ENCODE measurements at places on chromosomes 4 and X.

DNA sequence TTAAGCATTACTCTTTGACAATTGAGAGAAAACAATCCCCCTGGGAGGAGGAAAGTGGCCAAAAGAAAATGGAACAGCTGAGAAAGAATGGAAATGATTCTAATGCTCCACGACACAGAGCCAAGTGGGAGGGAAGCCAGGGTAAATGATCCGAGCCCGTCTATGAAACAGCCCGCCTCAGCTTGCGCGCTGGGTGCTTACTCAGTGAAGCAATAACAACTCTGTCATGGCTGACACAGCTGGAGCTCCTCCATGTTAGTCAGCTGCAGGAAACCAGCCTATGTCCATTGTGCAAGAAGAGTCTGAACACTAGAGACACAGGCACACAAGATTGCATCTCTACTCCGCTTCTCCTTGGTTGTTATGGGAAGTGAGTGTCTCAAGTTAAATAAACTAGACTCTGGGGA is 19.3 kb downstream of the NOA1 start:
- DNase-seq: no peak

DNA sequence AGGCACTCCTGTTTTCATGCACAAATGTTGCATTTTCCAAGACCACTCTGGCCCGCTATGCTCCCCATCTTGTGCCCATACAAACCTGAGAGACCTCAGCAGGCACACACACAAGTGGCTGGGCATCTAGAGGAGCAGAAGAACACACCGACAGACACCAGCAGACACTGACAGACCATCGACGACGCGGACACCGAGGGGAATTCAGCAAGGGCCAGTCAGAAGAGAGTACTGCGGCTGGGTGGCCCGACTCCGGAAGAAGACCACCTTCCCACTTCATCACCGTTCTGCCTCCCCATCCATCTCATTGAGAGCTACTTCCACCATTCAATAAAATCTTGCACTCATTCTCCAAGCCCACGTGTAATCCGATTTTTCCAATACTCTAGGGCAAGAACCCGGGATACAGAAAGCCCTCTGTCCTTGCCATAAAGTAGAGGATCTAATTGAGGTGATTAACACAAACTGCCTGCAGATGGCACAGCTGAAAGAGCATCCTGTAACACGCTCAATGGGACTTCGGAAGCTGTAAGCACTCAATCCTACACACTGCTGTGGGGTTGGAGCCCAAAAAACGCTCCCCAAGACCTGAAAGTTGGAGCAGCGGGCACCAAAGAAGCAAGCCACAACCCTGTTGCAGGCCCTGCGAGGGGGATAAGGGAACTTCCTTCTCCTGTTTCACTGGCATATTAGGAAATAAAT is 780.9 kb downstream of the ARAP2 start:
- DNase-seq: no peak

- no peak for DNase-seq
Observed at GRCh38 chrX:153410888-153411254, 401 bp upstream of the ZFP92 start.

- DNase-seq: no peak
Observed at GRCh38 chr4:89755220-89755619, 81.7 kb downstream of the SNCA start.

- DNase-seq: no peak
Observed at GRCh38 chr4:52915730-52916300, 53.7 kb downstream of the RASL11B start.

DNA sequence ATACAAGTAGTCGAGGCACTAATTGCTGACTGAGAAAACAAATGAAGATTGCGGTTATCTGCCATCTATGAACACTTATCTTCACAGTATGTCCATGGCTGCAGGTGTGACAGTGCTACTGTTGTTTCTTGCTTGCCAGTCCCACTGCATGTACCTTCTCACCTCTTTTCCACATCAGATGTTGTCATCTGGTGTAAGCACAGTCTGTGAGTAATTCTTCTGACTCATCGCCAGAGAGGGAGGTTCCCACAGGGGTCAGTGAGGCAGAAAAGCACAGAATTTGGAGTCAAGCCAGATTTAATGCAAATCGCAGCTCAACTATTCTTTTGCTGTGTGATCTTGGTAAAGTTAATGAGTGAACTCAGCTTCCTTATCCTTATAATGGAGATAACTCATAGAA is 144.4 kb downstream of the GLRA2 start:
- no peak for DNase-seq

DNA sequence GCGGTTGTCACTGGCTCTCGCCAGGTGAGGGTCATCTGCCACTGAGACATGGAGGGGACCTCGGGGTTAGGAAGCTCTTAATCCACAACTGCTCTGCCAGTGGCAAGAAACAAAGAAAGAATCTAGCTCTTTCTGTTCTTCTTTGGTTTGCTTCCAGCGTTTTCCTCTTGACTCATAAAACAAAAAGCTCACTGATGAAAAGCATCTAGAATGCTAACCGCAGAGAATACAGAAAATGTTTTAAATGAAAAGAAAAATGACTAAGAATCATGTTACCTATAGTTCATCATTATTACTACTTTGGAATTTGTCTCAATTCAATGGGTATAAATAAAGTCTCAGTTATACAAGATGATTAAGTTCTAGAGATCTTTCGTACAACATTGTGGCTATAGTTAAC is 274.8 kb upstream of the TENM3 start:
- no peak for DNase-seq

DNA sequence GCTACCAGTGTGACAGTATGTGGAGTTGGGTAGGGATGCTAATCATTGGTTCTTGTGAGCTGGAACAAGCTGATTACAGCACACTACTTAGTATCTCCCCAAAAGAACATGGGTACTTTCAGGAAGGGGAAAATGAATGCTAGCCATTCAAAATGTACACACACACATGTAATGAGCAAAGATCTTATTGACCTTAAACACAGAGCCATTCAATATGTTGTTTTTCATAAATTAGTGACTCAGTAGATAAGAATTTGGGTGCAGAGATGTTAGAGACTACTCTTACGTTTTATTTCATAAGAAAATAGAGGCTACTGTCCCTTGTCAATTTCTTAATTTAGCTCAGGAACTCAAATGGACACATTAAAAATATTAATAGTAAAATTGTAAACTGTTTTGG is 509.5 kb upstream of the ATOH1 start:
- no peak for DNase-seq

GRCh38 chrX:64093761-64094160 is 111.7 kb downstream of the AMER1 start:
- peak; percentile 0 for DNase-seq

DNA sequence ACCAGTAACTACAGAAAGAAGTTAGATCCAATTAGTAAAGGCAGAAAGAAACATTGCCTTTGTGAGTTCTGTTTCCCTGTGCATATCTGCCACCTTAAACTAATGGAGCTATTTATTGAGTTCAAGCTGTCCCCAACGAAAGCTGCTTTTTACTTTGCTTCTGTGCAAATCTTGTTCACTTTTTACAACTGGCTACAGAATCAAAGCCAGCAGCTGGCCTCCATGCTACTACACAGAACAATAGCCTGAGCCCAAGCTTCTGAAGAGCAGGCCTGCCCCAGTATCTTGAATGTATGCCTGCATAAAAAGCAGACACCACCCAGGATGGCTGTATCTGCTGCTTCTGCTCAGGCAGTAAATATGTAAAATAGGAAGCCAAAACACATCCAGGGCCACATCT is 28.1 kb downstream of the ANK2 start:
- no peak for DNase-seq

DNA sequence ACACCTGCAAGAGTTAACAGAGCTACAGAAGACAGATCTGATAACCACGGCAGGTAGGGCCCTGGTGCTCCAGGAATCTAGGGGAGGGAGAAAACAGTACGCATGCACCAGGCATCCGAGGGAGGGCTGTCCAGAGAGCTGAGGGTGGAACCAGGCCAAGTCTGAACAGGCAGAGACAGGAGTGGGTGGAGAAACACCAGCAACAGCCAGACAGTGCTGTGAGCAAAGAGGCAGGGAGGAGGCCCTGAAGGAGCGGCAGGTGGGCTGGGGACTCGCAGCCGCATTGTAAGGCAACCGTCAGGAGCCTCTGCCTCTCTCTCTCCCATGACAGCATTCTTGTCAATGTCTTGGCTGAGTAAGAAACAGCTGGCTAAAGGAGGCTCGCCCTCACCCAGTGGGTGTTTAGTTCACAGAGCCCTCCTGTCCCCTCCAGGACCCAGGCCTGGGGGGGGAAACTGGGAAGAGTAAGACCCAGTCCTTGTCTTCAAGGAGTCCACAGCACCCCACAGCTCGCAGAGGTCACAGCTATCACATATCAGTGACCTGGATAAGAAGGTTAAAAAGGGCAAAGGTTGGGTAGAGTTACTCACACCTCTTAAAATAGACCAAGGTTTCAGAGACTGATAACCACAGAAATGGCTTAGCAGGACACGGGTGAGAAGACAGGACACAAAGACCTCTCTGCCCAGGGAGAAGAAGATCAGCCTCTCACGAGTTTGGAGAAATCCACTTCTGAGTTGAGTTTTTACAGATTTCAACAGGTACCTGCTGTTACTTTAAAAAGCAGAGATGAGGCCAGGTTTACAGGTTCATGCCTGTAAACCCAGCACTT is 10.5 kb downstream of the ACSL1 start:
- no peak for DNase-seq

- DNase-seq: no peak
Observed at GRCh38 chr4:168540503-168541265, 43.8 kb downstream of the PALLD start.

- no peak for DNase-seq
Observed at GRCh38 chr4:177263818-177264217, 45.9 kb upstream of the NEIL3 start.

DNA sequence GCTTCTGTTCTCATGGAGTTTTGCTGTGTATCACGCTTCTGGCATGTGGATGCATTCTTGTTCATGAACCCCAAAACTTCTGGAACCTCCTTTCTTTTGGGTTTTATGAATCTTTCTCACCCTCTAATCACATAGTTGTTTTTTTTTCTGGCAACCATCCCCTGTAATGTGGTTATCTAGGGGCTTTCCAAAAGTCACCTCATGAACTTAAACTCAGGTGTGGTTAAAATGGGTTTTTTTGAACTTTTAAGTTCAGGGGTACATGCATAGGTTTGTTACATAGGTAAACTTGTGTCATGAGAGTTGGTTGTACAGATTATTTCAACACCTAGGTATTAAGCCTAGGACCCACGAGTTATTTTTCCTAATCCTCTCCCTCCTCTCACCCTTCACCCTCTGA is 1099.4 kb upstream of the SLIT2 start:
- no peak for DNase-seq

DNA sequence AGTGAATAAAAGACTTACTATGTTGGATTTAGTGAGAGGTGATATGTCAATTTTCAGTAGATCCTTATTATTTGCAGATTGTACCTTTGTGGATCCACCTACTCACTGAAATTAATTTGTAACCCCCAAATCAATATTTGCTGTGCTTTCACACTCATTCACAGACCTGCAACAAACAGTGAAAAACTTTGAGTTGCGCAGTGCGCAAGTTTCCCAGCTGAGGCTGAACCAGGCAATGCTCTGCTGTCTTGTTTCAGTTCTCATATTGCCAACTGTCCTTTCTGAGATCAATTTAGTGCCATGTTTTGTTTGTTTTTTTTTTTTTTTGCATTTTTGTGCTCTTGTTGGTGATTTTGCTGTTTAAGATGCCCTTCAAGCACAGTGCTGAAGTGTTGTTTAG is 40.8 kb upstream of the LEF1 start:
- DNase-seq: no peak

DNA sequence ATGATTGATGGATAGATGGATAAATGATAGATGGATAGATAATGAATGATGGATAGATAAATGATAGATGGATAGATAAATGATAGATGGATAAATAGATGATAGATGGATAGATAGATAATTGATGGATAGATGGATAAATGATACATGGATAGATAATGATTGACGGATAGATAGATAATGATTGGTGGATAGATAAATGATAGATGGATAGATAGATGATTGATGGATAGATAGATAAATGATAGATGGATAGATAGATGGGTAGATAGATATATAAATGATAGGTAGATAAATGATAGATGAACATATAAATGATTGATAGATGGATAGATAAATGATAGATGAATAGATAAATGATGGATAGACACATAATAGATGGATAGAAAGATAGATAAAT is 49.5 kb upstream of the SHOX start:
- DNase-seq: no peak

GRCh38 chrX:140503714-140504351 is 1.0 kb downstream of the SOX3 start:
- no peak for DNase-seq

DNA sequence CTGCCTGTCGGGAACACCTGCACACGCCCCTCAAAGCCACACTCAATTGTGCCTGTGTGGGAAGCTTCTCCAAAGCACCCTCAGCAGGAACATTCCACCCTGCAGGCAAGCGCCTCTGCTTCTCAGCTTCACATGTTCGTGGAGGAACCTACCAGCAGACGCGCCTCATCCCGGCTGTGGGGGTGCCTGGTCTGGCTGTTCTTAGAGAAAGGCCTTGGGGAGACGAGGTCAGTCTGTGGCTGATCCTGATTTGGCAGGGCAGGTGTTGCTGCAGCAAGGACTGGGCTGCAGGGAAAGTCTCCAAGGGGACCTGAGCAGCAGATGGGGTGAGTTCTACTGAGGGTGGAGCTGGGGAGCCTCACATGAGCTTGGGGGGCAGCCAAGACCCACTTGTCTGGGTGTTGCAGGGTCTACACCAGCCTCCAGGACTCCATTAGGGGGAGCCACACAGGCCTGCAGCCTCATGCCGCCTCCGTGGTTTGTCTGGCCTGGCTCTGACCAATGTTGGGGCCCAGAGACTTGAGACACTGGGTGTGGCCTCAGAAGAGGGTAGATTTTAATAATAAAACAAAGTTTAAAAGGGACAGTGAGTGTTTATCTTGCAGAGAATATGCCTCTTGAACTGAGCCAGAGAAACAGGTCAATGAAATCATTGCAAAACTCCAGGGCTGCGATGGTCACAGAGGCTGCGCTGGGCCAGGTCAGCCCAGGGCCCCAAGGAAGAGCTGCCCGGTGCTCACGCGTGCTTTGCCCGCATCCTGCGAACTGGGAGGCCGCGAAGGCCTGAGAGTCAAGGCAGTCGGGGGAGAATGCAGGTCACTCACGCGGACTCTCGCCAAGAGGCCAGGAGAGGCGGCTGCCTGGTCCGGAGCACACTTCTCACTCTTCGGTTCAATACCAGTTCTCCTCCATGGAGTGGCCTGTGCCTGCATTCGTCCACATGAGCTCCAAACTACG is 21.1 kb downstream of the RNF212 start:
- no peak for DNase-seq

- no peak for DNase-seq
Observed at GRCh38 chrX:16488959-16489358, 161.0 kb upstream of the S100G start.

GRCh38 chrX:32448945-32449344 is 762.4 kb downstream of the DMD start:
- no peak for DNase-seq

GRCh38 chr4:47367761-47368160 is 95.7 kb downstream of the COMMD8 start:
- DNase-seq: no peak
